Amniotic epithelial cell (primary cell): ENCODE measurements at places on chromosomes 5 and 9.

- DNase-seq: no peak
These were observed 132.2 kb downstream of the CDC42SE2 start for GRCh38 chr5:131396015-131396414.

GRCh38 chr9:108811944-108812343 lies 43.8 kb downstream of the ACTL7B start:
- no peak for DNase-seq

GRCh38 chr9:110170357-110171257 lies 37.4 kb downstream of the C9orf152 start:
- no peak for DNase-seq

DNA sequence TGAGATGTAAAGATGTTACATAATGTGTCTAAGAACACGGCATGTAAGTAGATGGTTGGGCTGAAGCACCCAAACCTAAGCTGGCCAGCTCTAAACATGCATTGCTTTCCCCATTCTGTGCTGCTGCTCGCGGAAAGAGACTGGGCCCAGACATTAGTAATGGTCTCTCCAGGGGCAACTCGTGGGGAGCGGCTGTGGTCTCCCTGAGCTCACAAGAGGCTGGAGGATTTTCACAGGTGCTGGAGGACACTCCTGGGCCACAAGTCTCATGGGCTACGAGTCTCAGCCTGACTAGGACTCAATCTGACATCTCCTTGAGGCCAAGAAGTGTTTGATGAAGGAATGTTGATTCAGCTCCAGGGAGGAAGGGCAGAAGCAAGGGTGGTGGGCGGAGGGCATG lies 92.7 kb upstream of the PTCH1 start:
- no peak for DNase-seq

GRCh38 chr5:79505138-79505537 lies 8.8 kb downstream of the HOMER1 start:
- no peak for DNase-seq

- no peak for DNase-seq
These were observed 144.2 kb upstream of the CDH10 start for GRCh38 chr5:24788829-24789514.

DNA sequence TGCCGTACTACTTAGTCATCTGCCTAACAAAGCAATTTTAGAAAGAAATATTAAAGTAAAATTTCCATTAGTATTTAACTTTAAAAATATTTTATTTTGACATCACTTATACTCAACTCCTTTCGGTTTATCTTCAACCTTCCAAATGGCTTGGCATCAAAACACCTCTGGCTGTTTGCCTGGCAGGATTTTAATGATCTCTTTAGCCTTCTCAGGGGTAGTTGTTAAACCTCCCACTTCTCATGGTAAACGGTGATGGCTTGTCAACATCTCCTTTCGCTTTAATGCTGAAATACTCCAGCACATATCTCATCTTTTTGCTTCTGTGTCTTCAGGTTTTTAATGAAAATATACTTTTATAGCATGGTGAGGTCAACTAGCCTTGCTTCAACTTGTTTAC lies 747.1 kb downstream of the CETN3 start:
- DNase-seq: no peak

DNA sequence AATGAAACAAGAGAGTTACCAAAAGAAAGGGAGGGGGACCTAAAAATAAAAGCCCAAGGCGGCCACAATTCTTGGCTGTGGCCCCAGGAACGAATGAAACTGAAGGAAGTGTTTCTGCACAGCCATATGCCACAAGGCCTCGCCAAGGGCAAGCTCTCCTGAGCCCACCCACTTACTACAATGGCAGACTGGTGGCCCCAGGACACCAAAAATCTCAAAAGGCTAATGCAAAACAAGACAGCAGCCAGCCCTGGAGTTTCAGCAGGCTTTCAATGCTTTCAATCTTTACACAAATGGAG lies 4.0 kb downstream of the CAMSAP1 start:
- DNase-seq: no peak

DNA sequence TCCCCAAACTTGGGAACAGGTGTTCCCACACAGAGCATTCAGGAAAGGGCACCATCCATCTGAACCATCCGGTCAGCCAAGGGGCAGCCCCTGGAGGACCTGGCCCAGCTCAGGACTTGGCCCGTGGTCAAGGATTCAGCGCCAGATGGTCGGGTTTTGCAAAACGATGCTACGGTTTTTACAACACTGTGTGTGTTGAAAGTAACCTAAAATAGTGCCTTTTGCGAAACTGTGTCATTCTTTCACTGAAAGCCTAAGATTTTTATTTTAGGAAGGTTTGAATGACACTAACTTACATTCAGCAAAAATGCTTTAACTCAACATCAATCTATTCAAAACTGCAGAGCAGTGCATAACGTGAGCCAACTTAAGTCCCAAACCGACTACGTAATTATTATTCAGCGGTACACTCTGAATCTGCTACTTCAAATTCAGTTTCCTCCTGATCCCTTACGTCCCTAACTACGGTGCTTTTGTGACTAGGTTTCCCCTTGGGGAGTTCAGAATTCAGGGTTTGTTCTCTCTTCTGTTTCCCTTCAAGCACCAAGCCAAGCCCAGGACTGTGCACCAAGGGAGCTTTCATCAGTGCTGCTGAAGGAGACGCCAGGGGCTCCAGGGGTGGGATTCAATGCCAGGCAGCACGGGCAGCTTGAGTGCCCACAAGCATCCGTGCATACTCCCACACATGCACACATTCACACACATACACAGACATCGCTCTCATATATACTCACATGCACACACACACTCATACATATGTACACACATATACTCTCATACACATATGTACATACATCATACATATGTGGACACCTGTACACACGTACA lies 25.8 kb downstream of the LPCAT1 start:
- no peak for DNase-seq

DNA sequence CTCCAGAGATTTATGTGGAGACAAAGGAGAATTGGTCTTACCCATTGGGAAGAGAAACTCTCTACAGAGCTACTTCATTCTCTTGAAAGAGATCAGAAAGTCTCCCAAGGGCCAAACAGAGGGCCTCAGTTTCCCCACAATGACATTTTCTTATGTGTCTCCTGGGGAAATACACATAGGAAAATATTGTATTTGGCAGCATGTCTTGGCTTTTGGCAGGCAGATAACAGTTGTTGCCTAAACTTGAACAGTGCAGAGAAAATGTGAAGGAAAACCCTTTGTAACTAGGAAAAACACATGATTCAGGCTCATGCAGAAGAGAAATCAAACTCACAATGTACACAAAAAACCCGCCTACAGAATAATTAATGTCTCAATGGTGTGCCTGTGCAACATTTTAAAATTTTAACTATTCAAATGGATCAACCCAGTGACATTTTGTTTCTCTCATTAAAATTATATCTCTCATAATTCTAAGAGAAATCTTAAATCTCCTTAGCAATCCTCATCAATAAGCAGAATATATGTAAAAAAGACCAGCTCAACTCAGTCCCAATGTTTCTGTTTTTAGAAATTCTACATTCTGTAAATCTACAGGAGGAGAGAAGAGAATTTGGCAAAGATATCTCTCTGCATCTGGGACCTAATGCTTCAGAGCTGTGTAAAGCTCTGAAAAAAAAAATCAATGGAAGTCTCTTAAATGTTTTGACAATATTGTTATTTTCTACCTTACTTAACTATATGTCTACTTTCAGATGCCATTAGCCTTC lies 205.1 kb downstream of the ADAMTSL1 start:
- no peak for DNase-seq

DNA sequence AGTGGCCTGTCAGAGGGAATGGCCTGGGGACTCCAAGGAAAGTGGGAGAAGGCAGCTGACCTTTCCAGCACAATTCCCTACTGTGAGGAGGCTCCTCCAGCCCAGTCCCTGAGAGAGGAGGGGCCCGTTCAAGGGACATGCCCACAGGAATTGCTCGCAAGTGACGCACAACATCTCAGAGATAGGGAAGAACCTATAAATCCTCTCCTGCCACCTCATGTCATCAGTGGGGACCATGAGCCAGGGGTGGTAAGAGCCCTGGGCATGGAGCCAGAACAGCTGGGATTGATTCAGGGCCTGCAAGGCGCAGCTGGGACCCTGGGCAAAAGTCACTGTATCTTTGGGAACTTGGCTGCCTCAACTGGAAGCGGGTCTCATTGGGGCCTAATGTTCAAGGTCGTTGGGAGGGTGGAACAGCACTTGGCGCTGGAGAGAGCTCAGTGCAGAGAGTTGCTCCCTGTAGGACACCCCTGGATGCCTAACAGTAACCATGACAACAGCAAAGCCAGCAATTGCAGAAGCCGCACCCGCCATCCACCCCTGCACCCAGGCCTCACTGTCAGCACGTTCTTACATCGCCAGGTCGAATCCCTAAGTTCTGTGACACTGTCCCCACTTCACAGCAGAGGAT lies 41.3 kb upstream of the ORM1 start:
- peak; percentile 27 for DNase-seq
